Renal cortex interstitium (tissue), 15 donors: ENCODE measurements at places on chromosomes 1 and 21. TPM values are rescaled to one million over a fixed set of nuclear protein-coding genes. Genes with fewer than 3 reads are reported as not detected.

GRCh38 chr1:50977575-50978143 is 7.6 kb downstream of the CDKN2C start:
- no peak for DNase-seq

DNA sequence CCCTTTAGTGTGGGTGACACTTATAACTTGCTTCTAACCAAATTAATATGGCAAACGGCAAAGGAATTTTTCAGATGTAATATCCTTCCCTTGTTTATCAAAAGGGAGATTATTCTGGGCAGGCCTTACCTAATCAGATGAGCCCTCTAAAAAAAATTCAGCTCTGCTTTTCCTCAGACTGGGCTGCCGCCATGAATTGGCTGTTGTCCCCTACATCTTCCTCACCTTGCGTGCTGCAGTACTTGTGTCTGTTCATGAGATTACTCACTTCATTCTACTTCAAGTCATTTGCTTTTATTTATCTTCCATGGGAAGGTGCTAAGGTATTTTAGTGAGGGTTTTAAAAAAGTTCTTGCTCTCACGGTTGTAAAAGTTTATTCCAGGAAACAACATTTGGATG is 705.5 kb downstream of the KCNT2 start:
- DNase-seq = no peak

DNA sequence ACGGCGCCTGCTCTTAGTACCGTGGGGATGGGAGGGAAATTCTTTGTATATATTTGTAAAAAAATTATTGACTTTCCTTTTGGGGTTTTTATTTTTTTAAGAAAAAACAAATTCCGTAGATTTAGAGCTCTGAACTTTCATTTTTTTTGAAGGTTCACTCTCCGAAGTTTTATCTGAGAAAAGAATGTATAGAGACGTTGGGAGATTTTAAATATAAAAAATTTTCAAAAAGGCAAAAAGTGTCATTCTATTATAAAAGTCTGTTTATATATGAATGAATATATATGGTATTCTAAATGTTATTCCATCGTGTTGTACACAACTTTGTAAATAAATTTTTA is 2.4 kb downstream of the FOXD3 start:
- DNase-seq = no peak

DNA sequence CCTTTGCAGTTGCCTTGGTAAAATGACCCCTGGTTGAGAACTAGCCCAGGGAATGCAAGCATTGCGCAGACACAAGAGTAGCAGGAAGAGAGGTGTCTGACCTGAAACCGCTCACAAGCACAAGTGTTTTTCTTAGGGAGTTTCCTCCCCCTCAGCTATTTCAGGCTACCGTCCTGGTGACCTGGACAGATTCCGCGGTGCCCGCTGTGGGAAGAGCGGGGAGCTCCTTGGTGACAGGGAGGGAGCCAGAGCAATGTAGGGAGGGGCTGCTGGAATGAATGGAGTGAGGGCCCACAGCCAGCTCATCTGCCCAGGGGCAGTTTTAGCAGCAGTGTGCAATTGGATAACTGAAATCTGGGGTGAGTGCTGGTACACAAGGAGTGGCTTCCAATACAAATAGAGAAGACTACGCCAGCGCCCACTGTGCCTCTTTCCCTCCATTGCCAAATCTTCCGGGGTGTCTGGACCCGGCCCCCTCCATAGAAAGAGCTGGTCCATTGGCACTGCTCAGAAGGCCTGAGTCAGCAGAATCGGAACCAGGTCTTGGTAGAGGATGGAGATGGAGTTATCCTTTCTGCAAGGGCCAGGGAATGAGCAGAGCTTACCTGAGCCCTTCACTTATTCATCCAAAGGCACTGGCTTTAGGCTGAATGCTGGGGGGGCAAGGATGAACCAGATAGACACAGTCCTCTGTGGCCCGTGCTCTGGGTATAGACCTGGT is 82.8 kb downstream of the TRABD2B start:
- no peak for DNase-seq

- DNase-seq = no peak
Measured at GRCh38 chr1:43832998-43833397, 100.6 kb upstream of the ARTN start.

DNA sequence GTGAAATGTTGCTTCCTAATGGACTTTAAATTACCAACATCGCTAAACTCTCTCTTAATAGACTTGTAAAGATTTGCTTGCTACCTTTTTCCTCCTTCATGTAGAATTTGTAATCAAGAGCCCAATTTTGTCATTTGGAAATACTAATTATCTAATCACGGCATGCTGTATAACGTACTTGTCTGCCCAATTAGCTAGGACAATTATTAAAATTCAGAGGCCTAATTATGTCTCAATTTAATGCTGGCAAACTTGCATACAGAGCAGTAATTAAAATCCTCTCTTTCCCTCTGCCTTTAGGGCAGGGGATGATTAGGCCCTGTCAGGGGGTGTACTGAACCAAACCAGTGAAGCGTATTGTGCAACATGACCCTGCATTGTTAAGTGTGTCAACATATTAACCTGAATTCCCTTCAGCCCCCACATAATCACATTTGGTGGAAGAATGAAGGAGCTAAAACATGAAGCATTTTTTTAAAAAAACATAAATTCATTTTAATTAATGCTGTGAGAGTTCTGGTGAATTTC is 137.4 kb upstream of the BARHL2 start:
- DNase-seq = no peak

- DNase-seq = no peak
Measured at GRCh38 chr1:203289281-203289981, 15.9 kb upstream of the BTG2 start.

- DNase-seq = no peak
Measured at GRCh38 chr1:233721004-233721595, 107.2 kb downstream of the KCNK1 start.

GRCh38 chr1:156885314-156885713 is 8.2 kb upstream of the PEAR1 start:
- no peak for DNase-seq

- no peak for DNase-seq
Measured at GRCh38 chr1:73100216-73100615, 817.9 kb upstream of the NEGR1 start.

The CFHR1 gene
- 0.14 TPM for polyA plus RNA-seq

The ILDR2 gene
- 15.5 TPM for polyA plus RNA-seq

The NHLH1 gene
- 0.09 TPM for polyA plus RNA-seq

The QSOX1 gene
- polyA plus RNA-seq = 62.6 TPM

The TMEM269 gene
- 0.86 TPM for polyA plus RNA-seq

The COL6A2 gene
- 284 TPM for polyA plus RNA-seq

The TNFRSF14 gene
- 37.2 TPM for polyA plus RNA-seq

The MCOLN2 gene
- 0.93 TPM for polyA plus RNA-seq

The SHISA4 gene
- polyA plus RNA-seq = 12.6 TPM
